ENCODE measurements at places on chromosomes 7 and 10.

- DNase-seq, result peak; percentile 15
Observed at GRCh38 chr7:128207609-128208008, 33.5 kb upstream of the LEP start.

DNA sequence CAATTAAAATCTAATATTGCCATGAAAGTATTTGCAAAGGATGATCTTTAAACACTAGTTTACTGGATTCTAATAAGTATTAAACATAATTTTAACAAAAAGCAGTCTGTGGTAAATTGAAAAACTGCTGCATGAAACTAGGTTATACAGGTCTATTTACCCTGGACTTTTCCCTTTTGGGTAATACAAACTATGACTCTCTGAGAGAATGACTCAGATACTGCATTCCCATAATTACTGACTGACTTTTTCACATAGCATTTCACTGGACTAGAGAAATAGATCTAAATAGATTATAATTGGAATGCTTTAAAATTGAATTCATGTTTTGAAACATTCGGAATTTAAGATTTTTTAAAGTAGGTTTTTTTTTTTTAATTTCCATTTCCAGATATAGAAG is 395.7 kb downstream of the THSD7A start:
- no peak for DNase-seq

- peak; percentile 61 for DNase-seq
Observed at GRCh38 chr7:130242198-130243014, 24.3 kb upstream of the CPA2 start.

DNA sequence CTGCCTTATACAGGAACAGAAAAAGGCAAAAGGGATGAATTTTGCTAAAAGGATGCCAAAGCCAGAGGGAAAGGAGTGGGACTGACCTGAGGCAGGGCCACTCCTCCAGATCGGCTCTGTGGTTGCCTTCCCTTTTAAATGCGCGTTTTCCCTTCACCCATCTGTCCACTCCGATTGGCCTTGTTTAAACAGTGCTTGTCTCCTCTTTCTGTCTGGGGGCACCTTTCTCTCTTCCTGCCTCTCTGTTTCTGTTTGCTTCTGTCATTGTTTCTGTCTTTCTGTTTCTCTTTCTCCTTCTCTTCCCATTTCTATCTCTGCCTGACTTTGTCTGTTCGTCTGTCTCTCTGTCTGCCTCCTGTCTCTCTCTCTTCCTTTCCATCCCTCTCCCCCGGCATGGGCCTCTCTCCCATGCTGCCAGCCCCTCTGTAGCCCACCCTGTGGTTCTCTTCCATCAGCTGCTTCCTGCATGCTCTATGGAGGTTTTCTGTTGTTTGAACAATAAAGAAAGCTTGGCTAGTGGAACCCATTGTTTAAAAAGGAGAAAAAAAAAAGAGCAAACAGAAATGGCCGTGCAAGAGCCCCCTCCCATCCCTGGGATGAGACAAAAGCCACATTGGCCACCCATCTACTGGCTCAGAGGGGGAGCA is 29.5 kb upstream of the HSPB1 start:
- DNase-seq, result no peak

DNA sequence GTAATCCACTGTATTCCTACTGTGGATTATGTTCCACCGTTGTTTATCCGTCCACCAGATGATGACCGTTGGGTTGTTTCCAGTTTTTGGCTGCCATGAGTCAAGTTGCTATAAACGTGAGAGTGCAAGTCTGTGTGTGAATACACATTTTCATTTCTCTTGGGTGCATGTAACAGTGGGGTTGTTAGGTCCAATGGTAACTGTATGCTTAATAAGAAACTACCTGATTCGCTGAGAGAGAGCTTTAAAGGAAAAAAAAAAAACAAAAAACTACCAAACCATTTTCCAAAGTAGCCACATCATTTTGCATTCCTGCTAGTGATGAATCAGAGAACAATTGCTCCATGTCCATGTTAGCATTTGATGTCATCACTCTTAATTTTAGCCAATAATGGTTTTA is 15.9 kb downstream of the UBN2 start:
- no peak for DNase-seq

DNA sequence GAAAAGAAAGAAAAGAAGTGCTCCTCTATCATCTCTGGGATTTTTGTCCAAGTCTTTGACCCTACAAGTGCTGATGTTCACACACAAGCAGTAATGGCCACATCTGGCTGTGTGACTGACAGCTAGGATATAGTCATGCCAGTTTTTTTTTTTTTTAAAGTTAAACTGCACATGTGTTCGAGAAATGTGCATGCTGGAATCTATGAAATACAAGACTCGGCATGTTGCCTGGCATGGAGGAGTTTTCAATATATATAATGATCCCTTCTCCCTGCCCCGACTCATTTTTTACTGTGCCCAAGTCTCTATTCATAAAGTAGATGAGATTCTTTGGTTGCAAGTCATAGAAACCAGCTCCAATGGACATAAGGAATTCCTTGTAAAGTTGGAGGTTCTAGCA is 60.4 kb upstream of the FGFR2 start:
- no peak for DNase-seq

DNA sequence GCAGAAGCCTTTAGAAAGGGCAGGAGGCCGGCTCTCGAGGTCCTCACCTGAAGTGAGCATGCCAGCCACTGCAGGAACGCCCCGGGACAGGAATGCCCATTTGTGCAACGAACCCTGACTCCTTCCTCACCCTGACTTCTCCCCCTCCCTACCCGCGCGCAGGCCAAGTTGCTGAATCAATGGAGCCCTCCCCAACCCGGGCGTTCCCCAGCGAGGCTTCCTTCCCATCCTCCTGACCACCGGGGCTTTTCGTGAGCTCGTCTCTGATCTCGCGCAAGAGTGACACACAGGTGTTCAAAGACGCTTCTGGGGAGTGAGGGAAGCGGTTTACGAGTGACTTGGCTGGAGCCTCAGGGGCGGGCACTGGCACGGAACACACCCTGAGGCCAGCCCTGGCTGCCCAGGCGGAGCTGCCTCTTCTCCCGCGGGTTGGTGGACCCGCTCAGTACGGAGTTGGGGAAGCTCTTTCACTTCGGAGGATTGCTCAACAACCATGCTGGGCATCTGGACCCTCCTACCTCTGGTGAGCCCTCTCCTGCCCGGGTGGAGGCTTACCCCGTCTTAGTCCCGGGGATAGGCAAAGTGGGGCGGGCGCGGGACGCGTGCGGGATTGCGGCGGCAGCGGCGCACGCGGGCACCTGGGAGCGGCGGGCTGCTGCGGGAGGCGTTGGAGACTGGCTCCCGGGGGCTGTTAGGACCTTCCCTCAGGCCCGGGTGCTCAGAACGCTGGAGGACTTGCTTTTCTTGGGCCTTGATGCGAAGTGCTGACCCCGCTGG is at the start of gene FAS:
TSS of gene FAS (plus strand) at position 415 of the 777 bp plus-strand sequence. CDS start at position 494, 79 bp downstream.
- peak; percentile 95 for DNase-seq

DNA sequence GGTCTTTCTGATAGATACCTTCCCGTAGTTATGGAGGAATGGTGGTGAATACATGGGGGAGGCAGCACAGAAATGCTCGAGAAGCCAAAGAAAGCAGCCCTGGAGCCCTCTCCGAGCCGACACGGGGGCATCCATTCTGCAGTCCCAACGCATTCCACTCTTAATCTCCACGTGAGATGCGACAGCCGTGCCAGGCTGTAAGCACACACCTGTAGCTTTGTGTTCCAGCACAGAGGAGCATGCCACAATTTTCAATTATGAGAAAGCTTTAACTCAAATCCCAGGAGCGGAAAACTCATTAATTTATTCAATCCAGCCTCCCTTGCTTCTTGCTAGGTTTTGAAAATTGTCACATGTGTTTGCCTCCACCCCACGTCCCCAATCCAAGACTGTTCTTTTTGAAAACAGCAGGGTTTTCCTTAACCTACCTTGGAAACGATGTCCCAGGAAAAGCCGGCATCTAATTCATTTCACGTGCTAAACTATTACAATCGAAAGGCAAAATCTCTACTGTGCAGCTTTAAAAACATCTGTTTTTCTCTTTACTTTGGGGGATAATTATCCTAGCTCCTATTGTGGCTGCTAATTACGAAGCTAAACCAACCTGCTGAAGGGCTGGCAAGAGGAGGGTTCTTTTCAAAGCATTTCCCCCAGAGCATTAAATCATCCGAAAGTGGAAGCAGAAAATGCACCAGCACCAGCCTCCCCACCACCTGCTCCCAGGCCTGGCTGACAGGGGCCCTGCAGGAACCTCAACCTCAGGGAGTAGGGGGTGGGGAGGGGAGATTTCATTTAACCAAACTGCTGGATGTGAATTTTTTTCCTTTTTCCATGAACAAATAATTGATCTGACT is 56.0 kb upstream of the CHST15 start:
- DNase-seq, result no peak

All from CD8-positive, alpha-beta T cell (primary cell).